DMS153 (cell line): ENCODE measurements at places on chromosomes 1 and 21.

DNA sequence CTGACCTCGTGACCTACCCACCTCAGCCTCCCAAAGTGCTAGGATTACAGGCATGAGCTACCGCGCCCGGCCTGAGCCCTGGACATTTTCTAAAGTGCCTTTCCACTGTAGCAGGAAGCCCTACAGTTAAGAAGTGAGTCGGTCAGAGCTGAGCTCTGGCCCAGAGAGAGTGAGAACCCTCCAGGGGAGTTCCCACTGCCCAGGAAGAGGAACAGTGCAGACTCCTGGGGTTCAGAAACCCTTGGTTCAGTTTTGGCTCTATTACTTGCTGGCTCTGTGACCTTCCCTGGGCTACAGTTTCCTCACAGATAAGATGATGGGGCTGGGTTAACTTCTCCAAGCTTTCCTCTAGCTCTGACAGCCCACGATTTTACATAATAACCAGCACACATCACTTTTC is 20.9 kb downstream of the SLC9A1 start:
- DNase-seq, result no peak

GRCh38 chr1:180811886-180812285 is 100.8 kb upstream of the KIAA1614 start:
- DNase-seq, result no peak

DNA sequence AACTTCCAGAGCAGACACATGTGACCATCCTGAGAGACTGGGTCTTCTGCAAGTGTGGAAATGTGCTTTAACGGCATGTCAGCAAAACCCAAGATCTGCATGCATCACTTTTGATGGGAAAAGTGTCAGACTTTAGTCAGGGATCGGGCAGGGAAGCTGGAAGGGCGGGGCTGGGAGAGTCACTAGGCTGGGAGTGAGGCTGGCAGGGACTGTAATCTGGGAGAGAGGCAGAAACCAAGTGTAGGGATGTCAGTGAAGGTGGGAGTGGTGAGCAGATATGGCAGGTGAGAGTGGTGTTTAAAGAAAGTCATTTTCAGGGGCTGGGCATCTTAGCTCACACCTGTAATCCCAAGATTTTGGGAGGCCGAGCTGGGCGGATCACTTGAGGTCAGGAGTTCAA is 11.3 kb downstream of the CDA start:
- DNase-seq, result no peak

- peak; percentile 90 for DNase-seq
Observed at GRCh38 chr1:32247983-32248889, 1.2 kb downstream of the FAM167B start.

DNA sequence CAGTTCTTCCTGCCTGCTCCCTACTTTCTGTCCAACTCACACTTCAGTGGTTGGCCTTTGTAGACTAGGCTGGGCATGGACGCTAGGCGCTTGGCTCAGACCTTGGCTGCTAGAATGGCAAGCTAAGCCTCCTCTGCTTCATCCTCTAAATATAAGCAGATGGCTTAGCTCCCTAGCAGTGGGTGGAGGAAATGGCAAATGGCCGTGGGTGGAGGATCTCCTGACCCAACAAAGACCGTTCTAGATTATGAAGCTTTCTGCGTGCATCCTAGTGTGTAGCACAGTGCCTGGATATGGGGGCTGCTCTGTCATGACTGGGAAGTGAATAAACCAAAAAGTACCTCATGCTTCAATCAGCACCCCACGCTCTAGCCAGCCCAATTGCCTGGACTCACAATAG is 10.4 kb upstream of the ETV3L start:
- no peak for DNase-seq

- DNase-seq, result no peak
Observed at GRCh38 chr1:17134034-17134433, 14.8 kb upstream of the PADI2 start.

DNA sequence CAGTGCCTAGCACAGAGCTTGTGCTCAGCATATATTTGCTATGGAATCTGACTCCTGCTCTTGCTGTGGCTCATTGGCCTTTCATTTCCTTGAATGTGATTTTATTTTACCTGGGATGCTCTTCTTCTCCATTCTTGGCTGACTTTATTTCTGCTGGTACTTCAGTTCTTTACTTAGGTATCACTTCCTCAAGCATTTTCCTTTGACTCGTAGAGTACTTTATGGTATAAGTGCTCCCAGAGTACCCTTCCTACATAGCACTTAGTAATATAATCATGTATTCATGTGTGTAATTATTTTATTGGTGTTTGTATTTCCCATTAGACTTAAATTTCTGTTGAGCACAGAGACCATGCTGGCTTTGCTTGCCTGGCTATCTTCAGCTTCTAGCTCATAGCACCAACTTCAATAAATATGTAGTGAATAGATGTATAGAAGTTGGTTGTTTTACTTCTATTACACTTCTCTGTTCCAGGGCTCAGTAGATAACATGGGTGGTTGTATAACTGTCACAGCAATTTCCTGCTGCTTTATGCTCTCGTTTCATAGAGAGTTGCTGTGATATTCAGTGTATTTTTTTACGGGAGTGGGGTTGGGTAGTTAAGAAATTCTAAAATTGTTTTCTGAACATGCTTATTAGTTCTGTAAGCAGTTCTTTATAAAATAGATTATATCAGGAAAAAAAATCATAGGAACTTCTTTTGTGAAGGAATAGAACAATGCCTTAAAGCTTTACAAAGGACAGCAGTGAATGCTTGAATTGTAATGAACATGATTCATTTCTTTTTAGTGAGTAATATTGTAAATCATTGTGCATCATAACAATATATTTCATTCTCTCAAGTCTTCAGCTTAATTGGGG is 112.2 kb downstream of the NEK7 start:
- DNase-seq, result no peak

DNA sequence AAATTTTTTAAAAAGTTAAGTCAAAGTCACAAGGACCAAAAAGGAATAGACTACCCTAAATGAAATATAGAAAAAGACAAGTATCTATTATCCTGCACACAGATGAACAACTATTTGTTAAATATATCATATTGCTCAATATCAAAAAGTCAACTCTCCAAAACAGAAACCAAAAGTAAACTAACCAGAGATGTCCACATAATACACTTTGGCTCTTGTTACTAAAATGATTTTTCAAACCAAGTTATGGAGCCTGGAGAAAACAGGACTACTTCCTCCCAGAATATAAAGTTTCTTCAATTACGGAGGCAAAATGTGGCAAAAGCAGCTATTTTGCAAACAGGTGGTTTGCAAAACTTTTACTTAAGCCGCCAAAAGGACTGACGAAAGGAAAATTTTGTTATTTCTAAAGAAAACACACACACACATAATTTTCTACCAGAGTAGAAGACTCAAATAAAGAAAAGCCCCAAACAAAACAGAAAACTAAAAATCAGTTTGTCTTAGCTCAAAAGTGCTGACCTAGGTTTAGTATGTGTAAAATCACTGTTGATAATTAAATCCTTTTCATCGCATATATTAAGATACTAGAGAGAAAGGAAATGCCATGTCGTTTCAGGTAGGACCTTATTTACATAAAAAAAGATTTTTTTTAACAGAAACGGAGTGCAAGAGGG is 1.1 kb downstream of the DPYD start:
- DNase-seq, result no peak

- no peak for DNase-seq
Observed at GRCh38 chr1:32798679-32799416, 18.3 kb downstream of the YARS1 start.
